Neural crest cell (in vitro differentiated cells): ENCODE measurements at places on chromosomes 16 and 17. TPM values are rescaled to one million over a fixed set of nuclear protein-coding genes. Genes with fewer than 3 reads are reported as not detected.

- H3K4me1 ChIP-seq, result no peaks in the 10 kb centered on the region
- H3K36me3 ChIP-seq, result no peaks in the 10 kb centered on the region
- H3K27ac ChIP-seq, result no peak within 1 kb of the TSS
Observed at GRCh38 chr17:28473542-28473941, at the start of gene SLC13A2. TSS of gene SLC13A2 (plus strand) at chr17:28473644. CDS start at chr17:28473713, 69 bp downstream.

DNA sequence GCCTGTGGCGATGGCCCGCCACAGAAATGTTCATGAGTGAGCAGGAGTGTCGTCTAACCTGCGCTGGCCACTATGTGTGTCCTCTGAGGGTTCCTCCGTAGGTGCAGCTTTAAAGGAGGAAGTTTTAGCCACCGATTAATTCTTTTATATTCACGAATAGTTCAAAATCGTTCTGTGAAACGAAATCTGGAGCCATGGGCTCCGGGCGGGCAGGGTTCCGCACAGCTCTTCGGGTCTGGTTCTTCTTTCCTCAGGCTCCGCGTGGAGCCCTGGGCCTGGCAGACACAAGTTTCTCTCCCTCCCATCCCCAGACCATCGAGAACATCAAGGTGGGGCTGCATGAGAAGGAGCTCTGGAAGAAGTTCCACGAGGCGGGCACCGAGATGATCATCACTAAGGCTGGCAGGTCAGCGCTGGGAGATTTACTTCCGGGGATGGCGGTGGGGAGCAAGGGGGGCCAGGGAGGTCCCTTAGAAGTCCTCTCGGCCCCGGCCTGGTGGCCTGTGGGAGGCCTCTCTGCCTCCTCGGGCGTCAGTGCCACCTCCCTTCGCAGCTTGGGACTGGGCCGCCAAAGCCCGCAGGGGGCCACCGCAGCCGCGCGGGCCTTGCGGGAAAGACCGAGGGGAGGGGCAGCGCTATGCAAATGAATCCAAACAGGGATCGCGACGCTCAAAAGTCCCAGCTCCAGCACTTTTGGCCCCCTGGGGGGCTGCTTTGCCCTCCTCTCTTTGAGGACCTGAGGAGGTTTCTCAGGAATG lies 5.2 kb downstream of the TBX4 start:
- H3K4me1 ChIP-seq, result peaks cover 40% of the 10 kb centered on the region
- H3K4me3 ChIP-seq, result peak overlapping the region; percentile 31
- H3K36me3 ChIP-seq, result peaks cover 3% of the 10 kb centered on the region
- no peak for DNase-seq
- no peak overlapping the region for H3K27ac ChIP-seq
- peaks cover 98% of the 10 kb centered on the region for H3K27me3 ChIP-seq

- H3K4me1 ChIP-seq, result peaks cover 2% of the 10 kb centered on the region
- no peak for DNase-seq
- H3K27me3 ChIP-seq, result peaks cover 46% of the 10 kb centered on the region
- H3K27ac ChIP-seq, result no peak overlapping the region
Observed at GRCh38 chr17:79406316-79406715, 204.5 kb downstream of the RBFOX3 start.

DNA sequence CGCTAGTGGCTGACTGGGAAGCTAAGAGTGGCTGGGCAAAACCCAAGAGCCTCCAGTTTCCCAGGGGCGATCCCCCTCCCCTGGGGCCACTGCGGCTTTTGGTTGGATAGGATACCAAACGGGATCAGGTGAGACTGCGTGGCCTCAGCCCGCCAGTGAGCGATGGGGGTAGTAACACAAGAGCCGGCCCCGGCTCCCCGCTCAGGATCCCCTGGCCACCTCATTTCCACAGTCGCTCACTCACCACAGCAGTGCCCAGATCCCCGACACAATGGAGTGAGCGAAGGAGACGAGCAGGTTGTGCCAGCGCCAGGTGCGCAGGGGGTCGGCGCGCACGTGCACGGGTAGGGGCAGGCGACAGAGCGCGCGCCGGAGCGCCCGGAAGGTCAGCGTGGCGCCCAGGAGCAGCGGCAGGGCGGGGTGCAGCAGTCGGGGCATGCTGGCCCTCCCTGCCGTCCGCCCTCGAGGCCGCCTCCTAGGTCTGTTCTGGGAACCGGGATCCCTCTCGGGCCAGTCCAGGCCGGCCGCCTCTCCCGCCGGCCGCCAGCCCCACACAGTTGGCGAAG lies 290 bp downstream of the TLCD1 start:
- DNase-seq, result peak; percentile 33
- peak overlapping the region; percentile 70 for H3K27ac ChIP-seq
- H3K4me1 ChIP-seq, result peaks cover 71% of the 10 kb centered on the region
- peak overlapping the region; percentile 100 for H3K4me3 ChIP-seq

Gene TBC1D3
- not detected in 2 replicates for total RNA-seq

Gene AURKB
- 176 and 186 TPM in 2 replicates for total RNA-seq

Gene LLGL2
- total RNA-seq, result 3.4 and 4.3 TPM in 2 replicates
